ENCODE measurements at places on chromosomes 6 and 20.

GRCh38 chr6:139653111-139653510 lies 278.7 kb upstream of the CITED2 start:
- no peak for DNase-seq

DNA sequence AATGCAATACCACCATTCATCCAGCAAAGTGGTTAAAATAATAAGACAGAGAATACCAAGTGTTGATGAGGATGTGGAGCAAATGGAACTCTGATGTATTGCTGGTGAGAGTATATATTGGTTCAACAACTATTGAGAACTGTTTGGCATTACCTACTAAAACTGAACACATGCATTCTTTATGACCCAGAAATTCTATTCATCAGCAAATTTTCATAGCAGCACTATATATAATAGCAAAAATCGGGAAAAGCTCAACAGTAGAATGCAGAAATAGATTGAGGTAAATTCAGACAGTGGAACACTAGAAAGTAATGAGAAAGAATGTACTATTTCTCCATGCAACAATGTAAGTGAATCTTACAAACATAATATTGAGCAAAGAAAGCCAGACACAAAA lies 62.2 kb upstream of the FOXP4 start:
- no peak for DNase-seq

GRCh38 chr6:128807577-128807976 lies 75.4 kb upstream of the LAMA2 start:
- DNase-seq = no peak

DNA sequence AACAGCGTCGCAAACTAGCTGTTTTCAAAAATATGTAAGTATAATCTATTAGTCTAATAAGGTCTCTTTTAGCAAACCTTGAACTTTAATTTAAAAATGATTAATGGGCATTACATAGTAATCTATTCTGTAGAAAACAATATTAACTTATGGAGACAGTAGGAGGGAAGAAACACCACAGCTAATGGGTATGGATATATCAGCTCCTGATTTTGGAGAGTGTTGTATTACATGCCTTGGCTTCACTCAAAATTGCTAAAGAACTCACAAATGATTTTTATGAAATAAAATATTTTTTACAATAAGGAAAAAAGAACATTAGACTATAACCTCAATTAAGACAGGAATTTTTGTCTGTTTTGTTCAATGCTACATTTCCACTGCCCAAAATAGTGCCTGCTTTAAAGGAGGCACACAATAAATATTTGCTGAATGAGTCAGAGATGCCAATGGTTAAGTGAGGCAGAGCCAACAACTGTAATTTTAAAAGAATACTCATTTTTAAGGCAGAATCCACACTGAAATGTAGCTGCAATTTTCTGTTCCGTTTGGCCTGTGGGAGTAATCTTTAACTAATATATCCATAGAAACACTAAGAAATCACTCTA lies 15.7 kb downstream of the ATG5 start:
- DNase-seq = no peak

DNA sequence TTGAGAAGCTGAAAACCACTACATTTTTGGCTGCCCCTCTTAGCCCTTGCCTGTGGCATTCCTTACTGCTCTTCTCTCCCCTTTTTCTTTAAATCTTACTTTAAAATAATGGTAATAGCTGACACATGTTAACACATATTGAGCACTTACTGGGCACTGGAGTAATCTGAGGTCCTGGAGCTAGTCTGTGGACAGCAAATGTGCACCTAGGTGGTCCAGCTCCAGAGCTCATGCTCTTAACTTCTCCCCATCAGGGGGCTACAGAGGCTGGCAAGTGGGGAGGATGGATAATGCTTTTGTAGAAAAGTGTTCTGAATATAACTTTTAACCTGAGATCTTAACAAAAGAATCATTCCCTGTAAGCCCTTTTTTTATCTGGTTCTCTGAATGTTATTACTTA lies 74.8 kb downstream of the ADGRB3 start:
- DNase-seq = no peak
